Activated CD4-positive, alpha-beta memory T cell treated with anti-CD3 and anti-CD28 coated beads, Interleukin-2, amount 10 ng/mL, durations not matched to agents 7 days and 5 days (primary cell): ENCODE measurements at places on chromosomes 6 and 20. TPM values are rescaled to one million over a fixed set of nuclear protein-coding genes. Genes with fewer than 3 reads are reported as not detected.
A peak's percentile ranks its signal among the peaks of the same experiment; 100 is the strongest.

- H3K4me3 ChIP-seq = no peak overlapping the region
- DNase-seq = no peak
- no peak overlapping the region for H3K27ac ChIP-seq
- H3K27me3 ChIP-seq = no peaks in the 10 kb centered on the region
- H3K36me3 ChIP-seq = peaks cover 19% of the 10 kb centered on the region
- peaks cover 6% of the 10 kb centered on the region for H3K4me1 ChIP-seq
Observed at GRCh38 chr6:26141378-26141904, 54.2 kb downstream of the HFE start.

DNA sequence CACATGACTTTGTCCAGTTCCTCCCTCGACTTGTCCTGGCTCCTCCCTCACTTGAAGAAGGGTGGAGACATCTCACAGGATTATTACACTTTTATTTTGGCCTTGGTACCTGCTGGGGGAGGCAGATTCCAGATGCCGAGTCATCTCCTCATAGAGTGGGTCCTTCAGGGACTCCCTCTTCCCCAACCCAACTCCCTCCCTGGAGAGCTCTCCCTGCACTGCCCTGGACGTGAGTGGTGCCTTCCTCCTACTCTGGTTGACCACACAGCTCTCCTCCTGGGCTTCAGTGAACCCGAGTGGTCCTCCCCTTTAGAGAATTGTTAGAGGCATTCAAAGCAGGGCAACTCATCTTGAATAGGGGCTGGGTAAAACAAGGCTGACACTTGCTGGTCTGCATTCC, 40.9 kb upstream of the MC3R start:
- no peaks in the 10 kb centered on the region for H3K4me1 ChIP-seq
- H3K27me3 ChIP-seq = no peaks in the 10 kb centered on the region
- H3K36me3 ChIP-seq = no peaks in the 10 kb centered on the region
- no peak for DNase-seq
- no peak overlapping the region for H3K4me3 ChIP-seq

DNA sequence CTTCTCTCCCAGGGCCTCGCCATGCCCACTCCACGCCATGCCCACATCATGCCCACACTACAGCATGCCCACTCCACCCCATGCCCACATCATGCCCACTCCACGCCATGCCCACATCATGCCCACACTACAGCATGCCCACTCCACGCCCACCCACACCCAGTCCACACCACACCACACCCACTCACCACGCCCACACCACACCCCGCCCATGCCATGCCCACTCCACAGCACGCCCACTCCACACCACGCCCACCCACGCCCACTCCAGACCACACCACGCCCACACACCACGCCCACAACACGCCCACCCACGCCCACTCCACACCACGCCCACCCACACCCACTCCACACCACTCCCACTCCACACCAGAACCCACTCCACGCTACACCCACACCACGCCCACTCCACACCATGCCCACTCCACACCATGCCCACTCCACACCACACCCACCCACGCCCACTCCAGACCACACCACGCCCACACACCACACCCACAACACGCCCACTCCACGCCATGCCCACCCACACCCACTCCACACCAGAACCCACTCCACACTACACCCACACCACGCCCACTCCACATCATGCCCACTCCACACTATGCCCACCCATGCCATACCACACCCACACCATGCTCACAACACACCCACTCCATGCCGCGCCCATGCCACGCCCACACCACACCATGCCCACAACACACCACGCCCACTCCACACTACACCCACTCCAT, 88.6 kb downstream of the ERMARD start:
- H3K36me3 ChIP-seq = no peaks in the 10 kb centered on the region
- no peak overlapping the region for H3K4me3 ChIP-seq
- no peak overlapping the region for H3K27ac ChIP-seq
- no peaks in the 10 kb centered on the region for H3K4me1 ChIP-seq
- DNase-seq = peak; percentile 14

GRCh38 chr6:39102071-39102820, 12.7 kb downstream of the SAYSD1 start:
- no peak overlapping the region for H3K27ac ChIP-seq
- no peaks in the 10 kb centered on the region for H3K27me3 ChIP-seq
- H3K4me3 ChIP-seq = no peak overlapping the region
- H3K36me3 ChIP-seq = peaks cover 11% of the 10 kb centered on the region
- peaks cover 3% of the 10 kb centered on the region for H3K4me1 ChIP-seq

DNA sequence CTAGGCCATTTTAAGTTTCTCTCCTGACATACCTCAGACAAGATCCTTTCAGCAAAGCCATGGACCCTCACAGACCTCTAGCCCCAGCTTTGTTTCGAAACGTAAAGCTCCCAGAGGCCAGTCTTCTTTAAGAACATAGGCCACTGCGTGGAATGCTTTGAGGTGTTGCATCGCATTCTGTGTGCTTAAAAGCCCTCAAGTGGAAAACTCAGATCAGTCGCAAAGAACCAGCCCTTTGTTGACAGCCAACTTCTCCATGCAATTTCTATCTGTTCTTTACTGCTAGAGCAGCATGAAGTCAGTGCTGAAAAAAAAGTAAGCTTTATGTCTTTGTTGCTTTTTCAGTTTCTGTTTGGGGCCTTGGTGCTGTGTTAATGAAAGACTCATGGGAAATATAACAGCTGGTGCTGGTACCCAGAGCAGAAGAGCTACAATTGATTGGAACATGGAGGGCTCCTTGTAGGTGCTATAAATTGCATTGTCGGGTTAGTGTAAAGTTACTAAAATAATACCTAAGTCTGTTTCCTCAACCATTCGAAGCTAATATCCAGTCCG, 142.6 kb downstream of the MAP3K7 start:
- no peak for DNase-seq
- H3K4me1 ChIP-seq = peaks cover 26% of the 10 kb centered on the region
- H3K27me3 ChIP-seq = no peaks in the 10 kb centered on the region
- H3K36me3 ChIP-seq = peaks cover 17% of the 10 kb centered on the region

- no peak overlapping the region for H3K4me3 ChIP-seq
- no peak for DNase-seq
- H3K27ac ChIP-seq = no peak overlapping the region
- no peaks in the 10 kb centered on the region for H3K4me1 ChIP-seq
- H3K27me3 ChIP-seq = peaks cover 15% of the 10 kb centered on the region
Observed at GRCh38 chr6:106728296-106728870, 99.0 kb downstream of the QRSL1 start.

DNA sequence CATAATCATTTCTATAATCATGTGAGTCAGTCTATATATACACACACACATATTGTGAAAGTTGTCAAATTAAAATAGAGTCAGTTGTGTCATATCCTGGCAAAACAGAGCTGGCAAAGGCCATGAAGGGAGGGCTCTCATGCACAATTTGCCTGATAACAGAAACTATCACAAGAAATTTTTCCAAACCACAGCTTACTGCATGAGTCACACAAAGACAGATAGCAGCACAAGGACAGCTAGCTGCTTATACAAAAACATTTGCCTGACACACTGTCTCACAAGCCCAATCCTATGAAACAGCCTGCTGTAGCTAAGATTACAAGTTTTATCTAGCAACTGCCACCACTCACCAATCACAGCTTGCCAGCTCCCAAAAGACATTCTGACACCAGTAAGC, 848.5 kb upstream of the MAN1A1 start:
- H3K36me3 ChIP-seq = no peaks in the 10 kb centered on the region
- H3K4me1 ChIP-seq = no peaks in the 10 kb centered on the region
- DNase-seq = no peak
- H3K27me3 ChIP-seq = no peaks in the 10 kb centered on the region

DNA sequence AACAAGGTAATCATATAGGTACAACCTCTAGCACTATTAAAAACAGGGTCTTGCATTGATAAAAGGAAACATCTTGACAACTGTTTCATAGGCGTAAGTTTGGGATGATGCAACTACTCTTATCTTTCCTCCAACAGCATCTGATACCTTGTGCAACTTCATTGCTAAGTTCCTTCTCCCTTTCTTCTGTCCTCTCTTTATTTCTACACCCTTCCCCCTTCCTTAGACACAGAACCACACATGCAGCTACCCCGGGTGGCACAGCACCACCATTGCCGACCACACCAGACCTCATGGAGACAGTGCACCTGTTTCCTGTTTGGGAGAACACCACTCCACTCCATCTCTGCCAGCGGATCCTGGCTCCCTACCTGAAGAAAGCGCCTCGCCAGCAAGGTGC, 14.4 kb downstream of the MYB start:
- H3K4me1 ChIP-seq = peaks cover 51% of the 10 kb centered on the region
- H3K27me3 ChIP-seq = no peaks in the 10 kb centered on the region
- no peak overlapping the region for H3K4me3 ChIP-seq
- no peak for DNase-seq
- peak overlapping the region; percentile 63 for H3K27ac ChIP-seq

DNA sequence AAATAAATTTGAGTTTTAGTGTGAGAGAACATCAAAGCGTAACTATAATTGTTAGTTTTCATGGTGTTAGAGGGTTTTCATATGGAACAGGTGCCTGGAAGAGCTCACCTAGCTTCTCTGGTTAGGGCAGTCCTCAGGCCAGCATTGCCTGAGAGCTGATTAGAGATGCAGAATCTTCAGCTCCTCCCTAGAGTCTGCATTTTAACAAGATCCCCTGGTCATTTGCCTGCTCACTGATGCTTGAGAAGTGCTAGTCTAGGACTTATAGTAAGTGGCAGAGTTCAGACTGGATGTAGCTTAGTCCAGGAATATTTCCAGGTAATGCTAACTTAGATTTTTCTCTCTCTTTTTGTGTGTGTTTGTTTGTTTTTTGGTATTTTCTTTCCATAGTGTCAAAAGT, 21.7 kb upstream of the SMIM26 start:
- H3K27ac ChIP-seq = no peak overlapping the region
- H3K36me3 ChIP-seq = peaks cover 66% of the 10 kb centered on the region
- no peaks in the 10 kb centered on the region for H3K27me3 ChIP-seq
- H3K4me1 ChIP-seq = no peaks in the 10 kb centered on the region

GRCh38 chr6:96837081-96837971, at the start of gene GPR63:
Gene GPR63 (minus strand): TSS chr6:96837477. CDS start chr6:96799731, 37,746 bp downstream.
- H3K36me3 ChIP-seq = no peaks in the 10 kb centered on the region
- peaks cover 19% of the 10 kb centered on the region for H3K27me3 ChIP-seq
- peak within 1 kb of the TSS; percentile 94 for H3K4me3 ChIP-seq

DNA sequence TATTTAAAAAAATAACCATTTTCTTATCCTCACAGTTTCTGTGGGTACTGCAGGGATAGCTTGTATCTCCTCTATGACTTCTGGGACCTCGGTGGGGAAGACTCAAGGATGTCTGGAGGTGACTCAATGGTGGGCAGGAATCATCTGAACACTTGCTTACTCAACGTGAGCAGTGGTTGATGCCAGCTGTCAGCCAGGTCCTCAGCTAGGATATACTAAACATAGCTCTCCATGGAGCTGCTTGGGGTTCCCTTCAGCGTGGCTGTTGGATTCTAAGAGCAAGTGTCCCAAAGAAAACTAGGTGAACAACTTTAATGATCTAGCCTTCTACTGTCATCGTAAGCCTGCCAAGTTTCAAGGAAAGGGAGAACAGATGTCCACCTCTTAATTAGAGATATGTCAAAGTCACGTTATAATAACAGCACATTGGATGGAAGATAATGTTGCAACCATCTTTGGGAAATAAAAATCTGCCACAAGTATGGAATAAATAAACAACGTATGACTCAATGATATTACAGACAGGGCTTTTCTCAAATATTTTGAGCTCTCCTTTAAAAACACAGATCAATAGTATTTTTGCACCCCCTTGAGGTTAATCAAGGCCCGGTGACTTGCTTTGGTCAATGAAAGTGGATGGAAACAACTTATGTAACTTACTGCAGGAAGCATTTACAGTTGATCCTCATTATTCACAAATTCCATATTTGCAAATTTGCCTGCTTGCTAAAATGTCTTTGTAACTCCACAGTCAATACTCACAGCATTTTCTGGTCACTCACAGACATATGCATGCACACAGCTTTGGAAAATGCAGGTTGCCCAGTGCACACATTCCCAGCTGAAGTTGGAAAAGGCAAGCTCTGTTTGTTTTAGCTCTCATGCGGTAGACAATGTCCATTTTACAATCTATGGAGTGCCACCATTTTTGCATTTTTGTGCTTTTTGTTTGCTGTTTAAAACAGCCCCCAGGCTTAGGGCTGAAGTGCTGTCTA, 6.6 kb upstream of the HEBP2 start:
- DNase-seq = no peak
- H3K36me3 ChIP-seq = no peaks in the 10 kb centered on the region
- peaks cover 5% of the 10 kb centered on the region for H3K4me1 ChIP-seq
- H3K27ac ChIP-seq = no peak overlapping the region

DNA sequence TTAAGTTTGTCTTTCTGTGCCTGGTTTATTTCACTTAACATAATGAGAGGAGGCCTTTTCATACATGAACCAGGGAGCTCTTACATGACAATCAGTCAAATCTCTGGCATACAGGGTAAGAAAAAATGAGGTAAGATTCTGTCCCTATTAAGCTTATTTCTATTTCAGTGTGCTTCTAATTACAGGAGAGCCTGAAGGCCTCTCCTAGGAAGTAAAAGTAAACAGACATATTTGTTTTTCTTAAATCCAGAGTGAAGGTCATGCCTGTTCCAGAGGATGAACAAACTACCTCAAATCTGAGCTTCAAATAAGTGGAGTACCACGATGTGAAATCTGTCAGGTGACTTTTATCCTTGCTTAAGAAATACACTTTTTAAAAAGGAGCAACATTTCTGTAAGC, 72.6 kb downstream of the POPDC3 start:
- H3K27ac ChIP-seq = no peak overlapping the region
- no peaks in the 10 kb centered on the region for H3K4me1 ChIP-seq
- no peaks in the 10 kb centered on the region for H3K36me3 ChIP-seq
- H3K4me3 ChIP-seq = no peak overlapping the region
- H3K27me3 ChIP-seq = peaks cover 17% of the 10 kb centered on the region

DNA sequence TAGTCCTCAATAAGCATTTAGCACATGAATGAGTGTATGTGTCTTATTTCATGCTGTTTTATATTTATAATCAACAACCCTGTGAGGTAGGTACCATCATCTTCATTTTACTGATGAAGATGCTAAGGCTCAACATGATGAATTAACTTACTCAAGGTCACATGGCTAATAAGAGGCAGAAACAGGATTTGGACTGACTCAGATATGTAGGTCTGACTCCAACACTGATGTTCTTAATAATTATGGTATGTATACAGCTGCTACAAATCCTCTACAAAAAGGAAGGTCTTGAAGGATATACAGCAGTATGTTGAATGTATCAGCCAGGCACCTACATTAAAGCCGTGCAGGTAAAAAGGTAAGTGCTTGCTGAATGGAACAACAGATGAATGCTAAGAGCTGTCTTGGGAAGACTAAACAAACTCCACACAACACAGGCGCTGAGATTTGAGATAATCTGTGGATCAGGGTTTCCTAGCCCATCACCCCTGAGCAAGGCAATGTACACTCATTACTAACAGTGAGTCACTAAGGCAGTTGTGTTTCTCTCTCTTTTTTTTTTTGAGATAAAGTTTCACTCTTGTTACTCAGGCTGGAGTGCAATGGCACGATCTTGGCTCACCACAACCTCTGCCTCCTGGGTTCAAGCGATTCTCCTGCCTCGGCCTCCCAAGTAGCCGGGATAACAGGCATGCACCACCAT, 31.9 kb downstream of the TTI1 start:
- no peaks in the 10 kb centered on the region for H3K27me3 ChIP-seq
- H3K4me1 ChIP-seq = peaks cover 26% of the 10 kb centered on the region
- peaks cover 55% of the 10 kb centered on the region for H3K36me3 ChIP-seq

NHLRC1 gene
- 0.20 TPM for total RNA-seq

BPIFB4 gene
- total RNA-seq = not detected

SLC22A3 gene
- not detected for total RNA-seq

TCF15 gene
- total RNA-seq = not detected

RSPO4 gene
- total RNA-seq = not detected

CLPSL2 gene
- not detected for total RNA-seq

FRK gene
- total RNA-seq = 0.03 TPM

PTCHD4 gene
- not detected for total RNA-seq

IRF4 gene
- 171 TPM for total RNA-seq

ZBTB46 gene
- total RNA-seq = 0.65 TPM
